Activated naive CD4-positive, alpha-beta T cell treated with anti-CD3 and anti-CD28 coated beads, Interleukin-2, amount 50 U/mL, for 16 hours (primary cell): ENCODE measurements at places on chromosomes 6 and 20.

DNA sequence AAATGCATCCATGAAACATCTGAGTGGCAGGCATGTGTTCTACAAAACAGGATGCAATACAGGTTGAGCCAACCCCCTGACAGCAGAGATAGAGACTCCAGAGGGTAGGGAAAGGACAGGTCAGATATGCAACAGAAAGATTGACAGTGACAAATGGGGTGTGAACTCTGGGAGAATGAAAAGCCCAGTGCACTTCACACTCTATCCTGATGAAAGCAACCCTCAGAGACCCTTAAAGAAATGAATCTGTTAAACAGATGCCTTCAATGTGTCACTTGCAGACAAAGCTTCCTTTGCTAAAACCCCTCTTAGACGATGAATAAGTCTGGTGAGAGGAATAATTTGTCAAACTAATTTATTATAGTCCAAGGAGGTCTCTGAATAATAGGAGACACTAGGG is 89.9 kb downstream of the RFPL4B start:
- DNase-seq = no peak

DNA sequence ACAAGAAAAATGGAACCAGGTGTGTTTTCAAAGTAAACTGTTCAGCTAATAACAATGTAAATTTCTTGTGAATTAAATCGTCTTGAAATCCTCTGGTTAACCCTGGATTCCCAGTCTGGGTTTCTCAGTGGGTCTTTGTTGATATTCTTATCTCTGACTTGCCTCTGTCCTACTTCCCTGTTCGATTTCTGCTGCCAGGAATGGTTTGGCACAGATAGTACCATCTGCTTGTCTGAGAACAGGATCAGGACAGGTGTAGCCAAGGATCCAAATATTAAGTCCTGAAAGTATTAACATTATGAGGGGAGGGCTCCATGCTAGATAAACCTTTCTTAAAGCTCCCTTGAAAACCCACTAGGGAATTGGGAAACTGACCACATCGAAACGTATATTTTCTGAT is 30.1 kb downstream of the ARFGEF2 start:
- DNase-seq = no peak

DNA sequence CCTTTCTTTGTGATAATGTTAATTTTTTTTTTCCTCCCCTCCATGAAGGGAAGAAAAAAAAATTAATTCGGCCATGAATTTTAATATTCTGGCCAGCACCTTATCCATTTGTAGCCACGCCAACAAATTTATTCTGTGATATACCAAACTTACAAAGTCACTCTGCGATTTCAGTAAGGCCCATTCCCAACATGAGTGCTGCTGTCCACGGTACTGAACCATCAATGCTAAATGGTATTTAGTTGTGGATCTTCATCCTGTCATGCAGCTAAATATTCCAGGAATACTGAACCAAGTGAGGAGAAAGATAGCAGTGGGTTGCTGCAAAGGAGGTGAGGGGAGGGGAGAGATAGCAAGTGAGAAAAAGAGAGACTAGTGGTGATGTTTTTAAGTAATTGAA is 19.5 kb upstream of the RSPH4A start:
- DNase-seq = no peak

- no peak for DNase-seq
Observed at GRCh38 chr6:134921721-134922261, 28.1 kb downstream of the ALDH8A1 start.

GRCh38 chr6:30940361-30940986 is at the start of gene MUCL3:
Gene MUCL3, plus strand, starts transcription at chr6:30940973. Its CDS starts 27 bp downstream, at chr6:30941000.
- no peak for DNase-seq

- peak; percentile 42 for DNase-seq
Observed at GRCh38 chr6:26241033-26241895, 123.7 kb upstream of the BTN3A2 start.

DNA sequence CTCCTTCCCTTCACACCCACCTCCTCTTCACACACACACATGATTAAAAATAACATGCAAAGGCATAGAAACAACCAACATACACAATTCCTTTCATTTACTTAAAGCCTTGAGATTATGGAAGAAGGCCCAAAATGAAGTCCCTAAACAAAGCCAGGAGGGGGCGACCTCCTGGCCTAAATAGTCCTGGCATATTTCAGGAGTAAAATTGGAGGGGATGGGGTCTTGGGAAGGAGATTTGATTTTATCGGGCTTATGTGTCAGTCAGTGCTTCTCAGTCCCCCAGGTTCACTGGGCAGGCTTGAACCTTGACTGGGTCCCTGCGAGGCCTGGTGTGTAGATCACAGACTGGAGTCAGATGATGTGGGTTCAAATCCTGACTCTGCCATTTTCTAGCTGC is 266.4 kb downstream of the SAMD5 start:
- no peak for DNase-seq

DNA sequence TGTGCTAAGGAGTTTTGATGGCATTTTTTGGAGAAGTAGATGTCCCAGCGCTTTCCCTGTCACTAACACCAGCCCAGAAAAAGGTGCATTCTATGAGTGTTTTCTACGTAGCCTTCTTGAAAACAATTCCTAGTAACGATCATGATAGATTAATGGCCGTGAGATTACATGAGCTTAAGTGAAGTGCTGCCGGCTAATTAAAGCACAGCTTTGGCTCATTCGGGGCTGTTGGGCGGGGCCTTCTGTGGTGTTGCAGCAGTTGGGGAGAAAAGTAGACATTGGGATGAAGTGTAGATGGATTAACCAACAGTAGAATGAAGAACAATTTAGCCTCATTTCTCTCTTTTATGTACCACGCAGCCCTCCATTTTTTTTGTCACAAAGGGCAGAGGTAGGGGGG is 20.8 kb upstream of the TRAF3IP2 start:
- no peak for DNase-seq

DNA sequence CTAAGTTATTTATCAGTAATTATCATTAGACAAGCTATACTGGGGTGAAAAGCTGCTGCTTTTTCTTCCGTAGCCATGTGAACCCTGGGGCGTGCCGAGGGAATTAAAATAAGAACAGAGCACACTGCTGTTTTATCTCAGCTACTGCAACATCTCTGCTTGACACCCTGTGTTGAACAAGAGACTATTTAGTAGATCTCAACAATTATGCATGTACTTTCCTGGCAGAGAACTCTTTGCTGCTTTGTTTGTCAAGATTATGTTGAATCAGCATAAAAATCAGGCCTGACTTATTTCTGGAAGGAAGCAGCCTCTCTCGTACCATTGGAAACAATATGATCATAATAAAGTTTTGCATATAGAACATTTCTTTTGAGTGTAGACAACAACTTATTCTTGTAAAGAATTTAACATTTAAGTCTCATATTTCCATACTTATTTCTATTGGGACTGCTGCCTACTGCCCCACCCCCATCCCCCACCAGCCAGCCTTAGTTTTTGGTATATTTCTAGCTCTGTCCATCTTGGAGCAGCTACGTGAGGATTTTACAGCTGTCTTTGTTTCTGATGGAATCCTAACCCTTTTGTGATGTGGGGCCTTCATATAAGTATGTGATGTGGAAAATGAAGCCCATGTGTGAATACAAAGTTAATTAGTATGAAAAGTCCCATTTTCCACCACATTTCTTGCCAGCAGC is 1011.4 kb downstream of the KIF16B start:
- DNase-seq = no peak

- DNase-seq = no peak
Observed at GRCh38 chr6:61562098-61562497, 723.9 kb downstream of the KHDRBS2 start.

- no peak for DNase-seq
Observed at GRCh38 chr6:141874930-141875602, 257.7 kb upstream of the GJE1 start.

DNA sequence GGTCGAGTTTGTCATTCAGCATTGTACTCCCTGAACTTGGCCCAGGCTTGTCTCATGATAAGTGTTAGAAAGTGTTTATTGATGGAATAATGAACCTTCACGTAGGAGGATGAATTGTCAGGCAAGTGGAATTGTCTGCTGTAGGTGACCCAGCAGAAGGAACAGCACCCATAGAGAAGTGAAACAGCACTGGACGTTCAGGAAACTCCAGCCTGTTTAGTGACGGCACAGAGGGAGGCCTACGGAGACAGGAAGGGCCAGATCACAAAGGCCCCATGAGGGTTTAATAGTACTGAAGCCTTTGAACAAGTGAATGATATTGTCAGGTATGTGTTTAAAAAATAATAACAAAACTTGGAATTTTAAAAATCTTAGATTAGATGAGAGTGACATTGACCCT is 2.9 kb downstream of the STX11 start:
- no peak for DNase-seq

DNA sequence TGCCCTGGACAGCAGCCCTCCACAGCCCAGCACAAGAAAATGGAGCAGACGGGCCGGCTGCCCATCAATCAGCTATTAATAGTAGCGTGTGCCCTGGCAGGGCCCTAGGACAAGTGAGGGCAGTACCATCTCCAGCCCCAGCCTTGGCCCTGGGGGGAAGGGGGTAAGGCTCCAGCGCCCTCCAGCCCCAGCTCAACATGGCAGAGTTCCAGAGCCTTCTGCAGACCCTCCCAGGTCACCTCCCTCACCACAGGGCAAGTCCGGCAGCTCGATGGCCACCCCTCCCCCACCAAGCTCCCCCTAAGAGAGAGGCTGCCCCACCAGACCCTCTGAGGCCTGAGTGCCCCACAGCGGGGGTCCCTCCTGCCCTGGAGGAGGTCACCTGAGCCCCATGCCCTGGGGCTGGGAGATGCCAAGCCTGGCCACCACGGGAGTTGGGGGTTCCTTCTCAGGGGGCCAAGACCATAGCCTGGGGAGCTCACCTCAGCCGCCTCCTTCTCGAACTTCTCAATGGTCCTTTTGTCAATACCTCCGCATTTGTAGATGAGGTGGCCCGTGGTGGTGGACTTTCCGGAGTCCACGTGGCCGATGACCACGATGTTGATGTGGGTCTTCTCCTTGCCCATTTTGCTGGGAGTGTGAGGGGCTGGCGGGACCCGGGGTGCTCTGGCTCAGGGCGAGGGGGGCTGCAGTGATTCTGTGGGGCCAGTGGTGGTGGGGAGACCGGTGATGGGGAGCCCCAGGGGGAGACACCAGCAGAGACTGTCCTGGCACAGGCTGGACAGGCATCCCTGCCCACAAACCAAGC is 1.5 kb downstream of the EEF1A2 start:
- no peak for DNase-seq

DNA sequence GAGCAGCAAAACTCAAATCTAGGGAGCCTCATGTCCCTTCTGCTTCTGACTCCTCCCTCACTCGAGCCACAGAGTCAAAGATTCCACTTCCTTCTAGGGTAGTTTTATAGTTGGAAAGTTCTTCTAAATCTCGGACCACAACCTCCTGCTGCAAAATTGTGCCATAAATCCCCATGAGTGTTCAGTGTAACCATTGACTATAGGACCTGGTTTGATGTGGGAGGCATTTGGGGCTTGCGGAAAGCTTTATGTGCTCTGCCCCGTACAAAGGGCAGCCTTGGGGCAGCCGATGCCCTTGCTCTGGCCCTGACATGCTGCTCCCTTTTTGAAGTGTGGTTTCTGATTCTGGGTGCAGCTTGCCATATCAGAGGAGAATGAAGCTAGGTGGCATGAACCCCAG is 43.6 kb upstream of the IER3 start:
- no peak for DNase-seq

DNA sequence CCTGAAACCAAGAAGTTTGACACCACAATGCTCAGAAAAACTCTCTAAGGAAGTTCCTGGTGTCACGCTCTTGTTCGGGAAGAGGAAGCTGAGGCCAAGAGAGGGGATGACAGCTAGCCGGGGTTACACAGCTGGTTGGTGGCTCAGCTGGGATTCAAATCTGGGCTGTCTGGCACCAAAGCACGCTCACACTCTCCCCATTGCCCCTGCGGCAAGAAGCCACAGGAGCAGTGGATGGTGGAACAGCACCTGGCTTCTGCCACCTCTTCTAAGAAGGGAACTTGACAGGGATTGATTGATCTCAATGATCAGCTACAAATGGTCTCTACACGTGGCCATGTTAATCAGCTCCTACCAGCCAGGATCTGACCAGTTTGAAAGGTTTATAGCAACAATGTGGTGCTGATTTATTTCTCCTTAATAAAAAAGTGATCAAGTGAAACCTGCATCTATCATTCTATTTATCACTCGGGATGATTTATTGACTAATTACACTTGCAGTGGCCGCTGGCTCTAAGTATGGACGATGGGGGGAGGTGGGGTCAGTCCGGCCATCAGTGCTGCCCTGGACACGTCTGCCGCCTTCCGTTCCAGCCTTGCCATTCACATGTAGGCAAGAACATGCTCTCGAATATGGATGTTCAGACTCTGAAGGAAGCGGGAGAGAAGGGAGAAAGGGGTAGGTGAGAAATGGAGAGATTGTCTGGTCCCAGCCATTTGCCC is 71.9 kb upstream of the TOP1 start:
- no peak for DNase-seq

- no peak for DNase-seq
Observed at GRCh38 chr20:19811231-19811630, 53.2 kb downstream of the RIN2 start.

- DNase-seq = no peak
Observed at GRCh38 chr6:31114541-31114878, at the start of gene PSORS1C1. Gene PSORS1C1, plus strand, starts transcription at chr6:31114800. Its CDS starts 14,833 bp downstream, at chr6:31129633.

DNA sequence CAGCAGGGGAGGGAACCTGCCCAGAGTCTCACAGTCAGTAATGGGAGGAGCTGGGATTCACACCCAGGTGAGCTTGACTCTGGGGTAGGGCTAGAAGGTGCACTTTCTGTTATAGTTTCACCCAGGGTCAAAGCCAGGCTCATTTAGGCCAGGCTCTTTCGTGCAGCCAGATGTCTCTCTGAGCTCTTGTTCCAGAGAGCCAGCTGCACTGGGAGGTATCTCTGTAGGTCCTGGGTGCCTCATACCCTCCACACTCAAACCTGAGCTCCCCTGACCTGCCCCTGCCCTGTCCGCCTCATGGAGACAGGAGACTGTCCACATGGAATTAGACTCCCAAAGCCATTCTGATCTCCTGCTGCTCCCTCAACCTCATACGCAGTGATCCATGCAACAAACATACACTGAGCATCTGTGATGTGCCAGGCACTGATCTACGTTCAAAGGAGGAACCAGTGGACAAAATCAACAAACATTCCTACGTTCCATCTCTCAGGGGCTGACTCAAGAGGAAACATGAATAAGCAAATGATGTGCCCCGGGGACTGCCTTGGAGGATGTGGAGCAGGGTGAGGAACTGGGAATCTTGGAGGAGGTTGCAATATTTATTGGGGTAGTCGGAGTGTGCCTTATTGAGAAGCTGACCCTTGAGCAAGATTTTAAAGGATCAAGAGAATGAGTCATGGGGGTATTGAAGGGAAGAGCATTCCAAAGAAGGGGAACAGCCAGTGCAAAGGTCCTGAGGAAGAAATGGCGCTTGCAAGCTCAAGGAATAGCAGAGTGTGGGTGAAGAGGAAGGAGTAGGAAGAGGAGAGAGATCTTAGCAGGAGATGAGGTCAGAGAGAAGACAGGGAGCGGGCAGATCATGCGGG is 71.3 kb upstream of the TOX2 start:
- DNase-seq = no peak

- no peak for DNase-seq
Observed at GRCh38 chr6:111888928-111889695, 15.9 kb upstream of the FYN start.

- no peak for DNase-seq
Observed at GRCh38 chr20:45836841-45837240, 3.2 kb downstream of the SNX21 start.

GRCh38 chr6:33925936-33926335 is 122.1 kb upstream of the MLN start:
- DNase-seq = no peak
